ENCODE measurements at places on chromosomes 12 and 14. TPM values are rescaled to one million over a fixed set of nuclear protein-coding genes. Genes with fewer than 3 reads are reported as not detected.

The A2M gene
- not detected for total RNA-seq

The SLC15A5 gene
- total RNA-seq = not detected

GRCh38 chr12:53200107-53200457 is 7.0 kb downstream of the ITGB7 start:
- DNase-seq = no peak

DNA sequence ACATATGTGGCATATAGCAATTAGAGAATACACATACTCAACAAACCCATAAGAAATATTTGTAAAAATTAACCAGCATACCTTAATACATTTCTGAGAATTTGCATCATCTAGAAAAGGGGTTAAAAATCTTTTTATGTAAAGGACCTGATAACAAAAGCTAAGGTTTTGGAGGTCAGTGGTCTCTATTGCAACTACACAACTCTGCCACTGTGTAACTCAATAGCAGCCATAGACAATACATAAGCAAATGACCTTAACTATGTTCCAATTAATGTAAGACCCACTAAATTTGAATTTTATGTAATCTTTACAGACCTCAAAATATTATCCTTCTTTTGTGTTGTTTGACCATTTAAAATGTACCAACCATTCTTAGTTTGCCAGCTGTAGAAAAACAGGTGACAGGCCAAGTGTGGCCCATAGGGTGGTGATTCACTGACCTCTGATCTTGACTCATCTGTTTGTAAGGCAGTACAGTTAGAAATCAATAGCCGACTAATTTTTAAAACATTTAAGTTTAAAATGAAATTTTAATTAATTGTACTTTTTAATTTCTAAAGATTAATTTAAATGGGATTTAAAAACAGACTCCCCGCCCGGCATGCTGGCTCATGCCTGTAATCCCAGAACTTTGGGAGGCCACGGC is 7.4 kb upstream of the EPS8 start:
- no peak for DNase-seq

GRCh38 chr12:96249196-96250118 is 55.3 kb downstream of the ELK3 start:
- peak; percentile 85 for DNase-seq
